ENCODE measurements at places on chromosomes 3 and 15.

DNA sequence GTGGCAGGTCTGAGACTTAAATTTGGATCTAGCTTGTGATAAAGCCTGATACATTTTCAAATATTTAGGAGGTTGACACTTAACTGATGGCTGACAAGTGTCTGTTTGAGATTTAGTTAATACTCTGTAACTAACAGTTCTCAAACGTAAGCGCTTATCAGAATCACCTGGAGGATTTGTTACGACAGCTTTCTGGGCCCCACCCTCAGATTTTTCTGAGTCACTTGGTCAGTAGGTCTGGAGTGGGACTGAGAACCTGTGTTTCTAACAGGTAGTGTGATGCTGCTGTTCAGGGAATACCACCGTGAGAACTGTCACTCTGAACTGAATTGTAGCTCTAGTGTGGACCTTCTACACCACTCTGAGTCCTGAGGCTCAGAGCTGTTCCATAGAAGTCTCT, 85.5 kb downstream of the CEMIP start:
- H3K4me3 ChIP-seq, result no peak overlapping the region
- H3K36me3 ChIP-seq, result no peaks in the 10 kb centered on the region
- no peak for DNase-seq
- H3K4me1 ChIP-seq, result no peaks in the 10 kb centered on the region
- H3K27me3 ChIP-seq, result no peaks in the 10 kb centered on the region

DNA sequence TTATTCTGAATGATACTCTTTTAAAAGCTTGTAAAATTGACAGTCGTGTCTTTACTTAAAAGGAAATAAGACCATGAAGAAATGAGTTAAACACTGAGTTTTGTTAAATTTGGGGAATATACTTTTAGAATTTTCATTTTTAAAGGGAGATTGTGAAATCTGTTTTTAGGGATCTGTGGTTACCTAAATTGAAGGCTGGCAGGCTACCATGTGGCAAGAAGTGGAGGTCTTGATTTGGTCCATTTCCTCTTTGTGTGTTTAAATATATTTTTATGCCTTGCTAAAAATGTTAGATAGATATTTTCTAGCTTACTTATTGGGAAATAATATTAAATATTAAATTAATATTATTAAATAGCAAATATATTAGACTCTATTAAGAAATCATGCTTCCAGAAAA, 36.6 kb upstream of the SLC22A13 start:
- no peak overlapping the region for H3K27ac ChIP-seq
- no peak overlapping the region for H3K4me3 ChIP-seq
- no peaks in the 10 kb centered on the region for H3K4me1 ChIP-seq

GRCh38 chr15:30974112-30974511, 17.3 kb downstream of the MTMR10 start:
- no peak for DNase-seq
- peaks cover 17% of the 10 kb centered on the region for H3K36me3 ChIP-seq
- no peak overlapping the region for H3K27ac ChIP-seq
- H3K4me1 ChIP-seq, result peaks cover 10% of the 10 kb centered on the region

DNA sequence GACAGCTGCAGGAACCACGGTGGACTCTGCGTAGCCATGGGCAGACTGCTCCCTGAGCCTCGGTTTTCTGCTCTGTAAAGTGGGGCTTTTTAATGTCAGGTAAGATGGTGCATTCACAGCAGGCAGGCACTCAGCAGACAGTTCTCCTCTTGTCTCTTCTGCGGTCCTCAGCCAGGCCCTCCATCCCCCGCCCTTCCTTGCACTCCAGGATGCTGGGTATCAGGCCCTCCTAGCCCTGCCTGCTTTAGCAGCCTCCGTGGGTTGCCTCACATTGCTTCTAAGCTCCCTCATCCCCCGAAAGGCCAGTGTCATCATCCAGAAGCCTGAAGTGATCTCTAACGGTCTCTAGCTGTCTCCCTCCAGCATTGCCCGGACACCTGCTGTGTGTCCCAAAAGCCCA, 115.7 kb downstream of the WNT7A start:
- H3K36me3 ChIP-seq, result no peaks in the 10 kb centered on the region
- H3K4me3 ChIP-seq, result no peak overlapping the region
- no peaks in the 10 kb centered on the region for H3K4me1 ChIP-seq
- no peak overlapping the region for H3K27ac ChIP-seq
- no peak for DNase-seq

- H3K36me3 ChIP-seq, result peaks cover 1% of the 10 kb centered on the region
- no peaks in the 10 kb centered on the region for H3K4me1 ChIP-seq
- no peak overlapping the region for H3K27ac ChIP-seq
- DNase-seq, result no peak
- H3K4me3 ChIP-seq, result no peak overlapping the region
These were observed 145.8 kb downstream of the CBLB start for GRCh38 chr3:105722943-105723556.

GRCh38 chr3:150582620-150583019, 20.5 kb upstream of the SELENOT start:
- peaks cover 42% of the 10 kb centered on the region for H3K36me3 ChIP-seq
- H3K4me3 ChIP-seq, result no peak overlapping the region
- DNase-seq, result no peak
- H3K27me3 ChIP-seq, result no peaks in the 10 kb centered on the region
- H3K27ac ChIP-seq, result no peak overlapping the region

DNA sequence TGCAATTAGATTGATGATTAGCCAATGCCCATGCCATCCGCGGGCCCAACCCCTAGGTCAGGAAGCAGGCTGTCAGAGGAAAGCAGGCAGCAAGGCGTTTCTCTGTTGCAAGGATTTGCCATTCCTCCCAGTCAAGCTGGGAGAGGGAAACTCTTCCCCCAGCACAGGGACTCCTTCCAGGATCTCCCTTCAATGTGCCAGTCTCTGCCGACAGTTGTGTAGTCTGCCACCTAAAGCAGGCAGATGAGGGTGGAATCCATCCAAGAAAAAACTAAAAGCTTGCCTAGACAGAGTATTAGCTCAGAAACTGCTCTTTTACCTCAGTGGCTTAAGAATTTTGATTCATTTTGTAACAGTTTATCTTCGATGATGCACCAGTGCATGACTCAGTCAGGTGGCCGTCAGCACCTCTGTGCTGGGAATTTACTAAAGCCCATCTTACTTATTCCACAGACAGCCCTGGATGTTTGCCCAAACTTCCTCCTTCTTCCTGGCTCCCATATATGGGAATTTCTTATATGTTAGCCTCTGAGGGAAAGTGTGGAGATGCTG, 501.5 kb upstream of the THBS1 start:
- no peaks in the 10 kb centered on the region for H3K27me3 ChIP-seq
- H3K27ac ChIP-seq, result no peak overlapping the region
- H3K4me1 ChIP-seq, result no peaks in the 10 kb centered on the region
- no peaks in the 10 kb centered on the region for H3K36me3 ChIP-seq
- DNase-seq, result no peak

DNA sequence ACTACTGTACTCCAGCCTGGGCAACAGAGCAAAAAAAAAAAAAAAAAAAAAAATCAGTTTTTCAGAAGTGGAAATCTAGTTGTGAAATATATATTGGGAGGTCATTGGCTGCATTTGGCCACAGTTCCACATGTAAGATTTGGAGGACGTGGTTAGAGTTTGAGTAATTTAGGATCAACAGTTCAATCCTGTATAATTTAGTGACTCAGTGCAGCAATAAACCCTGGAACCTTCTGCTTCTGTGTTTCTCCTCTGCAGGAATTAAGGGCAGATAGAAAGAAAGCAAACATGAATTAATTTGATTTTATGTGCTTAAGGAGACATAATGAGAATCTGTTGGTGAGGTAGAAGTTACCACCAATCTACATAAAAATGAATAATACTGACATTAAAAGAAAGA, 347.0 kb downstream of the PTPRG start:
- H3K27ac ChIP-seq, result no peak overlapping the region
- no peaks in the 10 kb centered on the region for H3K36me3 ChIP-seq
- DNase-seq, result no peak
- H3K27me3 ChIP-seq, result no peaks in the 10 kb centered on the region
- H3K4me3 ChIP-seq, result no peak overlapping the region

DNA sequence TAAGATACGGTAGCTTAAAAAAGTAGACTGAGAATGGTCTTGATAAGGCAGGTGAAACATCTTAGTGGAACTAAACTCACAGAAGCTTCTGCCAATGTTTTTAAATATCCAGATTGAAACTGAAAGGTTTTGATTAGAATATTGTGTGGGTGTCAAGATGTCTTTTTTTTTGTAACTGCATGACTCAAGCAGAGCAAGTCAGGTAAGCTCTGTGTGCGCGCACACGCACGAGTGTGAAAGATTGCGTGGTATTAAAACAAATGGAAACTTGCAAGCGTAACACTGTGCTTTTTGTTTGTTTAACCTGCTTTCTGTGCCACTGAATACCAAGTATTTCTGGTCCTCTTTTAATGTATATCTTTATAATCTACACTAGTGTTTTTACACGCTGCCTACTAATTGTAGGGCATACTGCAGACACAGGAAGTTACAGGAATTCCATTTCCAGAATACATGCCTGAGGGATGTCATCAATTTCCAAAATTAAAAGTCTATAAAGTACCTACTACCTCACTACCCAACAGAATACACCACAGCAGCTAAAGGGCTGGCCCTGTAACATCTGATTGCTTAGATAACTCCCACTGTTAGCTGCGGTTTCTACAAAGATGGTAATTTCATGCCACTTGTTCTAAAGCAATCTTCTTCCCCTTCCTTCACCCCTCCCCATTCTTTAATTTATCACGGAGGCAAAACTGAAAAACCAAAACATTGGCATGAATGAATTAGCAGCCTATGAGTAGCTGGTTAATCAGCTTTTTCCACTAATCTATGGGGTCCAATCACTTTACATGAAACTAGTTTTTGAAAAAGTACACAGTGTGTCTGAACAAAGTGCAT, 472.8 kb downstream of the SHQ1 start:
- H3K4me1 ChIP-seq, result peaks cover 11% of the 10 kb centered on the region
- H3K27ac ChIP-seq, result no peak overlapping the region
- DNase-seq, result no peak
- no peak overlapping the region for H3K4me3 ChIP-seq

DNA sequence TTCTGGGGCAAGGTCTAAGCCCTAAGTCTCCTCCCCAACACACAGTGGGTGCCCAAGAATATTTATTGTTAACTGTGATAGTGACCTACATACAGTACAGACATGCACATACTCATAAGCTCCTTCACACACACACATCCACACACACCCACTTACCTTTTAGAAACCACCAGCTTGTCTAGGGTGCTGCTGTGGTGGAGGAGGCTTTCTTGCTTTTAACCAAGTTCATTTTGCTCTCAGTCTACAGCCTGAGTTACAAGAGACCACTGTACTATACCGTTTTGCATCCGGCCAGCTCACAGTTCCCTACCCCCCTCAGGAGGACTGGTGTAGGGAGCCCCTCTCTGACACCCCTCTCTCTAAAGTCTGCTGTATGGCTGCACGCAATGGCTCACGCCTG, 16.7 kb downstream of the DAPK2 start:
- peaks cover 19% of the 10 kb centered on the region for H3K4me1 ChIP-seq
- H3K4me3 ChIP-seq, result no peak overlapping the region
- H3K27me3 ChIP-seq, result no peaks in the 10 kb centered on the region
- DNase-seq, result no peak

- no peaks in the 10 kb centered on the region for H3K36me3 ChIP-seq
- no peak overlapping the region for H3K4me3 ChIP-seq
- H3K4me1 ChIP-seq, result peaks cover 11% of the 10 kb centered on the region
- no peak for DNase-seq
These were observed 45.1 kb downstream of the NR1I2 start for GRCh38 chr3:119826711-119827608.

GRCh38 chr3:9500108-9501050, 53.2 kb downstream of the LHFPL4 start:
- no peak for DNase-seq
- H3K27me3 ChIP-seq, result no peaks in the 10 kb centered on the region
- no peaks in the 10 kb centered on the region for H3K36me3 ChIP-seq

GRCh38 chr3:185325946-185326791, 36.8 kb upstream of the MAP3K13 start:
- no peaks in the 10 kb centered on the region for H3K4me1 ChIP-seq
- no peak for DNase-seq
- no peak overlapping the region for H3K4me3 ChIP-seq
- no peaks in the 10 kb centered on the region for H3K36me3 ChIP-seq
- no peaks in the 10 kb centered on the region for H3K27me3 ChIP-seq
